MV-4-11 (cell line): ENCODE measurements at places on chromosomes 6 and 20.

DNA sequence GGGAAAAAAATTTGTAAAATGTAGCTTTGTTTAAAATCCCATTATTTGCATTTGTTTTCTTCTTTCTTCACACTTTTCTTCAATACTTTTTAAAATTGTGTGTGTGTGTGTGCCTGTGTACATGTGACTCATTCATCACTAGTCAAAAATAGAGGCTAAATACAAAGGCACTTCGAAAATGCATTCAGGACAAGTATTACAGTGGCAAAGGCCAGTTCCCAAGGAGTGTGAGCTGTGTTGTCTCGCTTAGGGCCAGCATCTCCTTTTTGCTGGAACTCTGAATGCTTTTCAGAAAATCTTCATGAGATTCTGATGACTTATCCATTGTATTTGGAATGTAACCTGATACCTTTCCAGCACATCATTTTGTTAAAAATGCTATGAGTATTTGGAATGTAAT is 288.5 kb upstream of the CNR1 start:
- DNase-seq, result no peak

- no peak for DNase-seq
Observed at GRCh38 chr6:155534678-155535077, 79.0 kb upstream of the NOX3 start.

GRCh38 chr20:48339190-48339985 is 488.4 kb downstream of the PREX1 start:
- peak; percentile 35 for DNase-seq

GRCh38 chr6:155004576-155005372 is 9.7 kb downstream of the TIAM2 start:
- DNase-seq, result no peak

- peak; percentile 20 for DNase-seq
Observed at GRCh38 chr20:3786126-3786484, 435 bp downstream of the CENPB start.

GRCh38 chr6:57158658-57159057 is 13.5 kb upstream of the BAG2 start:
- no peak for DNase-seq
